ENCODE measurements at places on chromosomes 5 and 9. TPM values are rescaled to one million over a fixed set of nuclear protein-coding genes. Genes with fewer than 3 reads are reported as not detected.
A peak's percentile ranks its signal among the peaks of the same experiment; 100 is the strongest.

The SLC45A2 gene
- 0.82 TPM for total RNA-seq

DNA sequence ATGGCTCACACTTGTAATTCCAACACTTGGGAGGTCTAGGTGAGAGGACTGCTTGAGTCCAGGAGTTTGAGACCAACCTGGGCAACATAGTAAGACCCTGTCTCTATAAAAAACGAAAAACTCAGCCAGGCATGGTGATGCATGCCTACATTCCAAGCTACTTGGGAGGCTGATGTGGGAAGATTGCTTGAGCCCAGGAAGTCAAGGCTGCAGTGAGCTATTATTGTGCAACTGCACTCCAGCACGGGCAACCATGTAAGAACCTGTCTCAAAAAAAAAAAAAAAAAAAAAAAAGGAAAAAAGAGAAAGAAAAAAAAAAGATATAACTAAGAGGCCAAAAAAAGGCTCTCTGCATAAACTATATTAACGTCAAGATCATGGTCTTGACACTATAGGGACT, 27.3 kb downstream of the GIN1 start:
- peak overlapping the region; percentile 64 for H3K27ac ChIP-seq
- H3K36me3 ChIP-seq = peaks cover 12% of the 10 kb centered on the region
- H3K27me3 ChIP-seq = no peaks in the 10 kb centered on the region
- no peak overlapping the region for H3K4me3 ChIP-seq

DNA sequence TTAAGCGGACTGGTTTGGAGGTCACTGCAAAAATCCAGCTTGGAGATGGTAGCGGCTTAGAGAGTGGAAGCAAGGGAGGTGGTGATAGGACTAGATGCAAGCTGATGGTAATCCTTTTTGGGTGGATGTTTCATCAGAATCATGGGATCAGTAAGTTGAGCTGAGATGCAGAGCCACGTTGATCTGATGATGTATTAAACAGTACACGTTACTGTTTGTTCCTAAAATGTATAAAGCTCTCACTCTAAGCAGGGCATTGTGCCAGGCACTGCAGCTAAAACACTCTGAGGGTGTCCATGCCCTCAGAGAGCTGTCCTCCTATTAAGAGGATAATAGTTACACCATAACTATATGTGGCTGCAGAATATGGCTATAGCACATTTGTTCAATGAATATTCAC, 93.1 kb downstream of the JAKMIP2 start:
- H3K27me3 ChIP-seq = no peaks in the 10 kb centered on the region
- no peak for DNase-seq
- no peaks in the 10 kb centered on the region for H3K4me1 ChIP-seq
- H3K36me3 ChIP-seq = no peaks in the 10 kb centered on the region
- no peak overlapping the region for H3K4me3 ChIP-seq
- H3K27ac ChIP-seq = no peak overlapping the region

DNA sequence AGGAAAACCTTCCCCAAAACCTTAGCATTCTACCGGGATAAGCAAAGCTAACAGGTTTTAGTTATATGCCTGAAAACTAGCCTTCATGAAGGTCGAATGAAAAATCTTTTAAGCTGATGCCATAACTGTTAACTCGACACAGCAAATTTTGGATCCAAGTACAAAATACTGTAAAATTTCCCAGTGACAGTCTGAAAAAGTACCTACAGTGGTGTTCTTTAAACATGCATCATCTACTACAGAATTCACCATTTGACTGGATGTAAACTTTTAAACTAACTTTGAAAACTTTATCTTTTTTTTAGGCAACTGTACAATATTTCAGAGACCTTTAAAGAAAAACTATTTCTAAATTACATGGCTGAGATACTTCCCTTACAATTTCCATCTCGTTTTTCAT, 791 bp downstream of the RAPGEF6 start:
- H3K27me3 ChIP-seq = no peaks in the 10 kb centered on the region
- no peak for DNase-seq
- H3K4me1 ChIP-seq = no peaks in the 10 kb centered on the region
- H3K36me3 ChIP-seq = no peaks in the 10 kb centered on the region
- peak overlapping the region; percentile 90 for H3K27ac ChIP-seq
- H3K4me3 ChIP-seq = peak overlapping the region; percentile 62

The NSD1 gene
- 25.4 TPM for total RNA-seq

DNA sequence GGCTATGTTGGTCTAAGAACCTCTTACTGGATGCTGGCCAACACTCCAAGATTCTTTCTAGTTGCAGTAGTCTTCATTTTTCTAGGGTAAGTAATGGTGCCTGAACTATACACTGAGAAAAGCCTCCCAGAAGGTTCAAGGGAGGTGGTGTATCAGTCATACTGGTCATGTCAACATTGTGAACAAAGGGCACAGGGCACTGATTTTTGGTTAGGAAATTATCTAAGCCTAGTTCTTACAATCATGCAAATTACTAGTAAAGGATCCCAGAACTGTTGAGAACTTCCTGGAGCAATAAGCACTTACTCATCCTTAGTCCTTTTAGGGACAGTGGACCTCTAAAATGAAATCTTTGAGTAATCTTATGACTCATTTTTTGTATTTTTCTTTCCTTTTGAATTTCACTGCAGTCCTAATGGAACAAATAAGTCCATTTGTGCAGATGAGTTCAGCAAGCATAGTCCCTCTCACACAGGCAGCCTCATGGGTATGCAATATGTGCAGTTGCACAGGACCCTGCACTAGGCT, 21.1 kb upstream of the CDC42SE2 start:
- H3K27ac ChIP-seq = no peak overlapping the region
- H3K4me3 ChIP-seq = no peak overlapping the region
- H3K4me1 ChIP-seq = no peaks in the 10 kb centered on the region
- DNase-seq = no peak
- no peaks in the 10 kb centered on the region for H3K36me3 ChIP-seq

The PRR7 gene
- 1.1 TPM for total RNA-seq
